Stimulated activated CD8-positive, alpha-beta memory T cell treated with anti-CD3 and anti-CD28 coated beads, Interleukin-7, amount 100 ng/mL, for 1 hour (primary cell): ENCODE measurements at places on chromosomes 7 and 10.

DNA sequence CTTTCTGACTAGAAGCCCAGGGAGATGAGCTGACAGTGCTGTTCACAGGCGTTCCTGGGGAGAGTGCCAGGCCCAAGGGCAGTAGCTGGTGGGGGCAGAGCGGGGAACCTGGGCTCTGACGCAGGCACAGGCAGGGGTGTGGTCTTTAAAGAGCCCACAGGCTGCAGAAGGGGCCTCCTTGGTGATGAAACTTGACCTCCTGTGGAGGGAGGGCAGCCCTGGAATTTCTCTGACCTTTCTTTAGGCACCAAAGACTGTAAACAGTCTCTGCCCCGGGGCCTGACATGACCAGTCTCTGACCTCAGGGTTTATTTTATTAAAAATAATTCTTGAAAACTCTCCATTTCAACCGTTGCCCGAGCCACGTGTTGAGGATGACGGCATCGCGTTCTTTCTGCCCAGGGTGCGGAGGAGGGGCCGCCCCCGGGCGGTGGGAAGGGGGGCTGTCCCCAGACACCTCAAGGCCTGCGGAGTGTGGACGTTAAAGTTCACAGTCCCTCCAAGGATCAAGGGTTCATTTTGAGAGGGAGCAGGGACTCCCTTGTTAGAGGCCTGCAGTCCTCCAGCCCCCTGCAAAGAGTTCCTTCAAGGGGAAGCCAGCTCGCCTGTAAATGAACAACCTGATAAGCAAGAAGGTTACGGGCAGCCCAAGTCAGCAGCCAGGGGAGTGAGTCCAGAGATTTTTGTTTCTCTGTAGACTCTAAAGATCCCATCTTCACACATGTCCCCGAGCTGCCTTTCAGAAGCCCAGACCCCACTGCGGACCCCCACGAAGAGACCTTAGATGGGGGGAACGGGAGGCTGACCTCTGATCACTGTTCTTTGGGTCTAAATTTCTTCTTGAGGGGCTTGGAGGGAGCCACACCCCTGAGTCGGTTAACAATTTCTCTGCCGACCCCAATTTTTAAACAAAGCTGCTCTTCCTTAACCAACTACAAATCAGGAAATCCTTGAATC, 128.9 kb downstream of the VIPR2 start:
- no peak for DNase-seq

- DNase-seq, result no peak
Measured at GRCh38 chr7:70183278-70183677, 585.0 kb downstream of the AUTS2 start.

DNA sequence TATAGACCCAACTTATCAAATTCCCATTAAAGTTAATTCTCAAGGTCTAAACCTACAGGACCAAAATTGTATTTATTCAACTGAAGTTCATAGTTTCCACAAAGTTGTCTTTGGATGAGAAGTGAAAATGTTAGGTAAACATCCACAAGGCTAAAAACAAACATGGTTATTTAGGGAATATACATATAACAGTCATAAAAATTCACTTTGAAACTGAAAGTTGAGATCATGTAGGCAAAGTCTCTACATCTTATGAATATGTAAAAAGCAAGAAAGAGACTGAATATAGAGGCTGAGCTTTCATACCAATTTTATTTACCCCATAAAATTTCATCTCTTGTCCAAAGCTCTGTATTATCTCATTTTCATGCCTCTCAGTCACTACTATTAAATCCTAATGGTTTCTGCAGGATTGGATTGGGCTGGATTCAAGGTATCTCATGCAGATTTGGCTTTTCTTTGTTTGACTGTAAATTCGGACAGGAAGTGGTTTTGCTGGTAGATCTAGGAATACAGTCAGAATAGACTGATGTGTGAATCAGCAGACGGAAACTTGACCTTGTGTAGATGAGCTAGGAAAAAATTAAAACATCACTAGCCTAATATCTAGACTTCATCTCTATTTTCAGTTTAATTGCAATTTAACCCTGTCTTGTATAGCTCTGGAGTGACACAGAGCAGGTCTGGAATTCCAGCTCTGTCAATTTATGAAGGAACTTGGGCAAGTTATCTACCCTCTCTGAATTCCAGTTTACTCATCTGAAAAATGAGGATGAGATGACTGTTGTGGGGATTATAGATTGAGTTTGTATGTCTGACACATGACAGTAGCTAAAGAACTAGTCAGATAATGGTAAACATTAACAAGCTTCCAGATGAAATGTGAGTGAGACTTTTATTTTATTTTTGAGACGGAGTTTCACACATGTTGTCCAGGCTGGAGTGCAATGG, 27.3 kb upstream of the SKAP2 start:
- DNase-seq, result no peak

- DNase-seq, result no peak
Measured at GRCh38 chr7:81173766-81174281, 255.0 kb upstream of the SEMA3C start.
